ENCODE measurements at places on chromosomes 6 and 20.

DNA sequence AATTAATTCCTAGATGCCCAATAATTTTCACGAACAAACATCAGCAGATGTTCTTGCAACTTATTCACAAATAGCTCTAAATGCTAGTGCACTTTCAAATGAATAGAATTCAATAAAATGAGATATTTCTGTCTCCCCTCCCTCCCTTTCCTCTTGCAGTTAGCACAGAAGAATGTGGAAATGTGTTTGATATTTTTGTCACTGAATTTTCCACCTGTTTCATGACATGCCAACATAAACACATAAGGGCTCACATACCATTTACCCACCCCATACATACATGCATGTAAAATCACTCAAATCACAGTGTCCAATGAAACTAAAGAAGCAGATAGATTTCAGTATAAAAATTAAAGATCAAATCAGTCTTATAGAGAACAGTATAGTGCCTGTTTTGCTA lies 746.9 kb upstream of the MARCKS start:
- DNase-seq, result no peak

- no peak for DNase-seq
These were observed 16.1 kb upstream of the SLC17A3 start for GRCh38 chr6:25889877-25890853.

GRCh38 chr20:10924644-10925201 lies 250.9 kb upstream of the JAG1 start:
- DNase-seq, result no peak

DNA sequence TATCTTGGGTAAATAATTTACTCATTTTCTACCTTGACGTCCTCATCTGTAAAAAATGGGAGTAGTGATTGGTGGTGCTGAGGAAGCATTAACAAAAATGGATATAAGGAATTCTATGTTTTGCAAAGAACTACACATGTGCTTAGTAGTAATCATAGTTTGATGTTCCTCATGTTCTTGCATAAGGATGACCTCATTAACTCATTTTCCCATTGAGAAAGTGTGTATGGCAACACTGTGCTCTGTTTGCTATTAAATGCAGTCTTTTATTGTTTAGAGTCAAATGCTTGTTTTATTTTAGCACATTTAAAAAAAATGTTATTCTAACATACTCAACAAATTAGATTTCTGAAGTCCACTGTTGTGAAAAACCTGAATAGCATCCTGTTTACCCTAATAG lies 211.2 kb upstream of the RSPO3 start:
- DNase-seq, result no peak

DNA sequence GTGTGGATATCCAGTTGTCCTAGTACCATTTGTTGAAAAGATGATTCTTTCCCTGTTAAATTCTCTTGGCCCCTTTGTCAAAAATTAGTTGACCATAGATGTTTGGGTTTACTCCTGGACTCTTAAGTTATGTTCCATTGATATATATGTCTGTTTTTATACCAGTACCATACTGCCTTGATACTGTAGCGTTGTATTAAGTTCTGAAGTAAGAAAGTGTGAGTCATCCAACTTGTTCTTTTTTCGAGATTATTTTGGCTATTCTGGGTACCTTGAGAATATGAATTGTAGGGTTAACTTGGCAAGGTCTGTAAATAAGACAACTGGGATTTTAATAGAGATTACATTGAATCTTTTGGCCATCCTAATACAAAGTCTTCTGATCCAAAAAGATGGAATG lies 26.5 kb downstream of the PANK2 start:
- DNase-seq, result no peak

- DNase-seq, result no peak
These were observed 327.0 kb downstream of the BMP2 start for GRCh38 chr20:7094438-7094997.

DNA sequence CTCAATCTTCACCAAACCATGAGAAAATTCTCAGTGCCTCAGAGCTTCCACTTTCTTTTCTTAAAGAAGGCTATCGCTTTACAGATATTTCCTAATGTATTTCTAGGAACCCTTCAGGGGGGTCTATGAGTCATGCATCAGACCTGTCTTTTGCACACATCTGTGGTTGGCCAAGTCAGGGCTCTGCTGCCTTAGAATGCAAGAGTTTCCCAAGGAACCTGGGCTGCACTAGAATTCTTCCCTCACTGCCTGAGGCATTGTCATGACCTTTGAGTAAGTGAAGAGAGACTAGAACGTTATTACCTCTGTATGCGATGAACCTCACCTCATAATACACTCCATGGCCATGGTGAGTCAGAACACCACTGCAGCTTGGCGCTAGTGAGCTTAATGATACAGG lies 365.0 kb upstream of the ID4 start:
- DNase-seq, result no peak

DNA sequence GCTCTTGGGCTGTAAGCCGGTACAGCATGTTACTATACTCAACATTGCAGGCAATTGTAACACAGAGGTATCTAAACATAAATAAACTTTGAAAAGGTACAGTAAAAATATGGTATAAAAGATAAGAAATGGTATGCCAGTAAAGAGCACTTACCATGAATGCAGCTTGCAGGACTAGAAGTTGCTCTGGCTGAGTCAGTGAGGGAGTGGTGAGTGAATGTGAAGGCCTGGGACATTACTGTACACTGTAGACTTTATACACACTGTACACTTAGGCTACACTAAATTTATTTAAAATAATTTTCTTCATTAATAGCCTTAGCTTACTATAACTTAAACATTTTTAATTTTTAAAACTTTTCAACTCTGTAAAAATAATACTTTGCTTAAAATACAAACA lies 37.8 kb upstream of the ANKEF1 start:
- no peak for DNase-seq
